ENCODE measurements at places on chromosomes 12 and 14. TPM values are rescaled to one million over a fixed set of nuclear protein-coding genes. Genes with fewer than 3 reads are reported as not detected.

DNA sequence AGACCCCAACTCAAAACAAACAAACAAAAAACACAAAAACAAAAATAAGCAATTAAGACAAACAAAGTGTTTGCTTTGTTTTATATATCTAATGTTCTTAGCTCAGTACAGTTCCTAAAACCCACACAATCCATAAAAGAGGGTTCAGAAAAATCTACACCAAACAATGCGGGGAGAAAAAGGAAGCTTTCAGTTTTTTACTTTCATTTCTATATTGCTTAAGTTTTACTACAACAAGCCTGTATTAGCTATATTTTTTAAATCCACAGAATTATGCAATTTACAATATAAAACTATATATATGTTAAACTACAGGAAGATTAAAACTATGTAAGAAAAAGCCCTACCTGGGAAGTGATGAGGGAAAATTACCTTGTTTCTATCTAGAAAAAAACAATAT lies 41.4 kb downstream of the CLIP1 start:
- no peak overlapping the region for H3K4me3 ChIP-seq
- no peak for DNase-seq
- no peaks in the 10 kb centered on the region for H3K27me3 ChIP-seq
- H3K27ac ChIP-seq: no peak overlapping the region

- H3K4me1 ChIP-seq: no peaks in the 10 kb centered on the region
- no peak overlapping the region for H3K4me3 ChIP-seq
- H3K36me3 ChIP-seq: no peaks in the 10 kb centered on the region
- DNase-seq: no peak
Measured at GRCh38 chr14:74437496-74438053, 11.6 kb upstream of the SYNDIG1L start.

DNA sequence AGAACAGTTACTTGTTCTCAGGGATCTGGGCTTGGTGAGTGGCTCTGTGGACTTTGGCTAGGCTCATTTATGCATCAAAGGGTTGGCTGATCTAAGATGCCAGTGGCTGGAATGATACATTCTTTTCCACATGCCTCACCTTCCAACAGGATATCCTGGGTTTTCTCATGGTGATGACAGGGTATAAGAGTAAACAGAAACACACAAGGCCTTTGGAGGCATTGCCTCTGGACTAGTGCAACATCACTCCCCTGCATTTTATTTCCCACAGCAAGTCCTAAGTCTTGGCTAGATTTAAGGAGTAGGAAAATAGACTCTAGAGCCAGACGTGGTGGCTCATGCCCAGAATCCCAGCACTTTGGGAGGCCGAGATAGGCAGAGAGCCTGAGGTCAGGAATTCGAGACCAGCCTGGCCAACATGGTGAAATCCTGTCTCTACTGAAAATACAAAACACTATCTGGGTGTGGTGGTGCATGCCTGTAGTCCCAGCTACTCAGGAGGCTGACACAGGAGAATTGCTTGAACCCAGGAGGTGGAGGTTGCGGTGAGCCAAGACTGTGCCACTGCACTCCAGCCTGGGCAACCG lies 47.9 kb downstream of the RPH3A start:
- H3K4me3 ChIP-seq: no peak overlapping the region
- peaks cover 22% of the 10 kb centered on the region for H3K27me3 ChIP-seq
- no peak for DNase-seq

DNA sequence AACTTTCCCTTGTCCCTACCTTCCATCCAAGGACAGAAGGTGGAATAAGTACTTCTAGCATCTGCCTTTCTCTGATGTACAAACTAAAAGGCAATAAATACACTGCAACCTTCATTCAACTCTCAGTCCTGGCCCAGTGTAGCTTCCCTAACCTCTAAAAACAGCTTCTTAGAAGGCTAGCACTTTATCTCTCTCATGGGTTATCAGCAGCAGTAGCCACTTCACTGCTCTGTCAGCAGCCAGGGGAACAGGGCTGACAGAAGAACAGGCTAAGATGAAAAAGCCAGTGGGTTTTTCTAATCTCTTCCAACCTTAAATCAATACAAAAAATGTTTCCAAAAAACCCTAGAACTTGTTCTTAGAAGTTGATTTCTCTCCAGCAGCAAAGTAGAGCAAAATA lies 13.2 kb downstream of the BAZ2A start:
- peak overlapping the region; percentile 53 for H3K27ac ChIP-seq
- no peak overlapping the region for H3K4me3 ChIP-seq

DNA sequence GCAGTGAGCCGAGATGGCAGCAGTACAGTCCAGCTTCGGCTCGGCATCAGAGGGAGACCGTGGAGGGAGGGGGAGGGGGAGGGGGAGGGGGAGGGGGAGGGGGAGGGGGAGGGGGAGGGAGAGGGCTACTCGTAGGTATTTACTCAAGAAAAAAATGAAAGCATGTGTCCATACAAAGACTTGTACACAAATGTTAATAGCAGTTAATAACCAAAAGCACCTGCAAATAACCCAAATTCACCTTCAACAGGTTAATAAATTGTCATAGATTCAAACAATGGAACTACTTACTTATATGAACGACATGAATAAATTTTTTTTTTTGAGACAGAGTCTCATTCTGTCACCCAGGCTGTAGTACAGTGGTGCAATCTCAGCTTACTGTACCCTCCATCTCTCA lies 152.4 kb downstream of the BRMS1L start:
- H3K4me3 ChIP-seq: no peak overlapping the region
- no peaks in the 10 kb centered on the region for H3K36me3 ChIP-seq

DNA sequence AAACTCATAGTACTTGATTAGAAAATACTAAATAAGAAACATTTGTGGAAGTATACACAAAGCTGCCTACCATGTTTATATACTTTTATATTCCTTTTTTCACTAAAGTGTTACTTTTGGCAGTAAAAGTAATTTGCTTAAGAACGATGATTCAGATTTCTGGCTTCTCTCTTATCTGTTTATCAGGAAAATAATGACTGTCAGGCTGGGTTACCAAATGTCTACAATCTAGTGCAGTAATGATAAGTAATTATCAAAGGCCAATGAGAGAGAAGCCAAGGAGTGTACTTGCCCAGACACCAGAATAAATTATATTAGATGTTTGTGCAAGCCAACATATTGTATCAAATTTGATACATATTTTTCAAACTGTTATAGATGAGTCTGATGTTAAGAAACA lies 113.4 kb downstream of the RALGAPA1 start:
- H3K27me3 ChIP-seq: no peaks in the 10 kb centered on the region
- no peak for DNase-seq
- no peak overlapping the region for H3K27ac ChIP-seq
- peaks cover 3% of the 10 kb centered on the region for H3K36me3 ChIP-seq
- H3K4me3 ChIP-seq: no peak overlapping the region

DNA sequence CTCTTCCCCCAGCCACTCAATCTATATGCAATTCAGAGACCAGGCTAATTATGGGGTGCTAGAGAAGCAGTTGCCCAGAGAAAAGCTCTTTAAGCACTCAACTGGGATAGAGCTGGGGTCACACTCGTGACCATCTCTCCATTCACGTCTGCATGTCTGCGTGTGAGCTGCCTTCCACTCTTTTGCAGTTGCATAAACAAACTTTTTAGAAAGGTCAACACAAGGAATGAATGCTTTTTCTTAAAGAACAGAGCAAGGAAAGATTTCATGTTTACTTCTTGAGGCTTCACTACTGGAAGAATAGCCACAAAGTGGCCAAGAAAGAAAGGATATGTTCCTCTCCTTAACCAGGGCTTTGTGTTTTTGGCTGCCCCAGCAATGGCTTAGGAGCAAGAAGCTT lies 151.1 kb downstream of the SAMD4A start:
- H3K27me3 ChIP-seq: peaks cover 12% of the 10 kb centered on the region
- no peak for DNase-seq
- no peak overlapping the region for H3K4me3 ChIP-seq
- H3K27ac ChIP-seq: no peak overlapping the region
- no peaks in the 10 kb centered on the region for H3K36me3 ChIP-seq
- peaks cover 5% of the 10 kb centered on the region for H3K4me1 ChIP-seq

GRCh38 chr12:26711569-26711968 lies 121.4 kb downstream of the ITPR2 start:
- DNase-seq: no peak
- no peak overlapping the region for H3K4me3 ChIP-seq
- peaks cover 27% of the 10 kb centered on the region for H3K36me3 ChIP-seq
- H3K4me1 ChIP-seq: no peaks in the 10 kb centered on the region
- H3K27me3 ChIP-seq: no peaks in the 10 kb centered on the region

GRCh38 chr12:10167599-10167998 lies 4.3 kb downstream of the OLR1 start:
- H3K4me1 ChIP-seq: no peaks in the 10 kb centered on the region
- peaks cover 6% of the 10 kb centered on the region for H3K27me3 ChIP-seq
- H3K27ac ChIP-seq: no peak overlapping the region
- no peaks in the 10 kb centered on the region for H3K36me3 ChIP-seq
- no peak for DNase-seq
- H3K4me3 ChIP-seq: no peak overlapping the region

DNA sequence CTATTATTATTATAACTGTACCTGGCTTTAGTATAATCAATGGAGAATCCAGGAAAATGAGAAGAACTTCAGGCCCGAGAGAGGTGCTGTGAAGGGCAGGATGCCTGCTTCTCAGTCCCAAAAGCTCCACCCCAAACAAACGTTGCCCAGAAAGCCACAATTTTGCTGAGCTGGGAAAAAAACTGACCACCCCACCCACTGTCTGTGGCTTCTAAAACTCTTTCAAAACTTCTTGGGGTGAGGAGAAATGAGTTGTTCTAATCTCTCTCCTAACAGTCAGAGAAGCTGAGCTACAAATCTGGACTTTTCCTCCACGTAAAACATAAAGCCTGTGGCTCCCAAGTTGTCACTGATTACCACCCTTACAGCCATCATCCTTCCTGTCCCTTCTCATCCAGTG lies 13.4 kb downstream of the VDR start:
- peak overlapping the region; percentile 62 for H3K27ac ChIP-seq
- H3K27me3 ChIP-seq: no peaks in the 10 kb centered on the region
- peaks cover 78% of the 10 kb centered on the region for H3K36me3 ChIP-seq
- H3K4me3 ChIP-seq: no peak overlapping the region
- peak; percentile 29 for DNase-seq

DNA sequence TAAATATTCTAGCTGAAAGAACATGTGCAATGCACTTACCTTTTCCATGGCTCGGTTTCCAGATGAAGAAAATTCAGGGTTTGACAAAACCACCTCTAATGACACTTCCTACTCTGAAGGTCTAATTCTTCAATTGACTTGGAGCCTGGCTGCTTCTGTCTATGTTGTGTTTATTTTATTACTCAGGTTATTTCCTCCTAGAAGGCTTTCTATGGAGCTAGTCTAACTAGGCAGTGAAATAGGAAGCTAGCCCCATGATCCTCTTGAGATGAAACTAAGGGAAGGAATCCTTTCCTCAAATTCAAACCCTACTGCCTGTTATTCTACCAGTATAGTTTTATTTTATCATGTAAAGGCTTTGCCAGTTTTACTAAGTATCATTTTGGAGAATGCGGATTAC lies 20.9 kb upstream of the IFNG-AS1 start:
- no peak overlapping the region for H3K4me3 ChIP-seq
- H3K4me1 ChIP-seq: no peaks in the 10 kb centered on the region
- H3K36me3 ChIP-seq: no peaks in the 10 kb centered on the region
- no peak overlapping the region for H3K27ac ChIP-seq
- peaks cover 3% of the 10 kb centered on the region for H3K27me3 ChIP-seq

- no peak overlapping the region for H3K27ac ChIP-seq
- H3K36me3 ChIP-seq: peaks cover 60% of the 10 kb centered on the region
- H3K4me3 ChIP-seq: no peak overlapping the region
- H3K27me3 ChIP-seq: no peaks in the 10 kb centered on the region
- peaks cover 37% of the 10 kb centered on the region for H3K4me1 ChIP-seq
Measured at GRCh38 chr12:66320996-66321395, 18.7 kb downstream of the HELB start.

DNA sequence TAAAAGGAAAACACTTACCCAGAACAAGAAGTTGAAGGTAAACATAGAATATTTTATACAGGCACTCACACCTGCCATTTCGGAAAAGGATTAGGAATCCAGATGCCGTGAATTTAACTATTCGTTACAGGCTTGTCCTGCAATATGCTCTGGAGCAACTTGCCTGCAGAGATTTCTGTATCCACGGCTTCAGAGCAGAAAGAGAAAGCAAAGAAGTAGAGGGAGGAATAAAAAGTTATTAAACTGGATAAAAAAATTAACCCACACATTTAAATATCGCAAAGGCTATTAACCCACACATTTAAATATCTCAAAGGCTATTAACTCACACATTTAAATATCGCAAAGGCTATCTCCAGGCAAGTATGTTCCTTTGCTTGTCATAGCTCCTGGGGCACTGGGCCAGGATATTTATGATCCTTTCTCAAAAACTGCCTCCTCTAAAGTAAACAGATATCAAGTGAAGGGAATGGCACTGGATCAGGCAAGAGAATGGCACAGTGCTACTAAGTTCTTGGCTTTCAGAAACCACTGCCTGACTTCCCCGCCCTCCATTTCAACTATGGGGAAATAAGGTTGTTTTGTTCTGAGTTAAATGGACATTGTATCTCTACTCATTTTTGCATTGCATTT lies at the start of gene TSPAN8:
Gene TSPAN8 (minus strand): TSS at position 399 of the 633 bp plus-strand sequence. CDS start 321 bp downstream, at position 78.
- no peak within 1 kb of the TSS for H3K4me3 ChIP-seq
- H3K36me3 ChIP-seq: no peaks in the 10 kb centered on the region
- DNase-seq: no peak
- no peaks in the 10 kb centered on the region for H3K4me1 ChIP-seq

DNA sequence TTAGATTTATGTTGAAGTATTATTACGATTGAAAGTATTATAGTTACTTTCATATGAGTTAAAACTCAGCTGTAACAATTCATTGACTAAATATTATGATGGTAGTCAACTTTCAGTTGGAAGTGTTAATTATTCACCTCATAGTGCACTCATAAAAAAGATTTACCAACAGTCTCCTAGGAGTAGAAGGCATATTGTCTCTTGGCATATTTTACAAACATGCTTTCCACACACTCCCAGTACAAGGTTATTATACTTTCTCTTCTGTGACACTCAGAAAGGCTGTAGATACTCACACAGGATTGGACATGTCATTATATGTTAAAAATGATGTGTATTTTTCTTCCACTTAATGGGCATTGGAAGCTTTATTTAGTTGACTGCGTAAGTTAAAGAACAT lies 147.1 kb downstream of the NPAS3 start:
- no peaks in the 10 kb centered on the region for H3K36me3 ChIP-seq
- H3K4me1 ChIP-seq: no peaks in the 10 kb centered on the region
- H3K27me3 ChIP-seq: no peaks in the 10 kb centered on the region
- H3K27ac ChIP-seq: no peak overlapping the region

The FGF23 gene
- not detected for total RNA-seq

The NKX2-1 gene
- not detected for total RNA-seq

The GLT1D1 gene
- 0.53 TPM for total RNA-seq

The PRKD1 gene
- not detected for total RNA-seq

The HOXC10 gene
- not detected for total RNA-seq

The LRRC43 gene
- 0.37 TPM for total RNA-seq

The SVOP gene
- total RNA-seq: not detected

The UNC119B gene
- total RNA-seq: 20.1 TPM

The HPD gene
- not detected for total RNA-seq

The SLC2A3 gene
- total RNA-seq: 511 TPM

The IFNG gene
- total RNA-seq: 193 TPM

The SERPINA9 gene
- not detected for total RNA-seq

All from activated CD4-positive, alpha-beta T cell treated with anti-CD3 and anti-CD28 coated beads for 36 hours (primary cell).